ENCODE measurements at places on chromosomes 16 and 17. TPM values are rescaled to one million over a fixed set of nuclear protein-coding genes. Genes with fewer than 3 reads are reported as not detected.

GRCh38 chr17:77963441-77963840 lies 4.9 kb downstream of the TNRC6C start:
- H3K36me3 ChIP-seq = no peaks in the 10 kb centered on the region
- H3K4me1 ChIP-seq = peaks cover 73% of the 10 kb centered on the region
- no peak overlapping the region for H3K4me3 ChIP-seq
- no peaks in the 10 kb centered on the region for H3K27me3 ChIP-seq
- no peak overlapping the region for H3K27ac ChIP-seq
- peak; percentile 75 for DNase-seq

Gene EXOC3L1
- total RNA-seq = not detected

Gene DECR2
- 5.1 TPM for total RNA-seq

Gene JMJD6
- total RNA-seq = 59.4 TPM

Measured in CD4-positive, alpha-beta memory T cell (primary cell).